ENCODE measurements at places on chromosomes 7 and 10. TPM values are rescaled to one million over a fixed set of nuclear protein-coding genes. Genes with fewer than 3 reads are reported as not detected.

STX1A gene
- 17.2 TPM for total RNA-seq

ZNF398 gene
- 21.4 TPM for total RNA-seq

AKR1E2 gene
- total RNA-seq, result 3.7 TPM

LRRD1 gene
- 0.49 TPM for total RNA-seq

DDX50 gene
- 28.7 TPM for total RNA-seq

DNA sequence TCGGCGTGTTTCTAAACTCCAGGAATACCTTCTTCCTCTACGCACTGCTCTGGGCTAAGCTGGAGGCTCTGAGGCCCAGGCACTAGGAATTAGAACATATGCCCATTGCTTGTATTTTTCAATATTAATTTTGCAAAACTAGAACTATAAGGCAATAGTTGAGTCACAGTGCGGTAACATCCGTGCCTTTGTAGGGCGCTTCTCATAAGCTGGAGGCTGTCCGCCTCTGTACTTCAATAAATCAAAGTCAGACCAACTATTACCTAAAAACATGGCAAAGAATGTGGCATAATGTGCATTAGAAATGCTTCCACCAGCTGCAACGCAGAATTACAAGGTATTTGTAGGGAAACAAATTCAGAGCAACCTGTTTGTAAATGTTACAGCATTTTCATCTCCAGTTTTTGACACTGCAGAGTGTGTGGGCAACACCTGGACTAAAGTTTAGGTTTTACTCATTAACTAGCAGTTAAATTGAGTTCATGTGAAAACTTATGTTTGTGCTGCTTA lies 440 bp upstream of the MINDY3 start:
- no peaks in the 10 kb centered on the region for H3K27me3 ChIP-seq
- H3K4me1 ChIP-seq, result peaks cover 39% of the 10 kb centered on the region
- H3K27ac ChIP-seq, result peak overlapping the region; percentile 65
- no peak for DNase-seq

GRCh38 chr10:49228677-49229076 lies 40.5 kb upstream of the TMEM273 start:
- H3K27ac ChIP-seq, result no peak overlapping the region
- H3K4me1 ChIP-seq, result no peaks in the 10 kb centered on the region
- DNase-seq, result peak; percentile 69
- no peaks in the 10 kb centered on the region for H3K27me3 ChIP-seq

GRCh38 chr10:121610798-121611323 lies 12.6 kb upstream of the FGFR2 start:
- H3K4me1 ChIP-seq, result peaks cover 8% of the 10 kb centered on the region
- no peaks in the 10 kb centered on the region for H3K27me3 ChIP-seq
- no peaks in the 10 kb centered on the region for H3K36me3 ChIP-seq
- no peak overlapping the region for H3K4me3 ChIP-seq

DNA sequence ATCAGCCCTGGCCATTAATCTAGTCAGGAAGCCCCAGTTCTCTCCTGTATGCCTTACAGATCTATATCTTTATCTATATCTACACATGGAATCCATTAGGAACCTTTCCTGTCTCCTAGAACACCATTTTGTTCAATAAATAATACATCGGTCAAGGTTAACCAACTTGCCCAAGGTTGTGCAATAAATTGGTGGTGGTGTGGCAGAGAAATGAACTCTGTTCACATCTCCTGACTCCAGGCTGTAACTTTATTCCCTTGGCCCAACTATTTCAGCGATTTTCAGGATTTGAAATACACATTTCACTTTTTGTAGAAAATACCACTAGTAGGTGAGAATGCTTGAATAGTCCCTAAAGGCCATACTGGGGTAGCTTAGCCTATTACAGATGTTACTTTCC lies 712.5 kb upstream of the FZD8 start:
- no peak overlapping the region for H3K4me3 ChIP-seq
- DNase-seq, result no peak
- no peaks in the 10 kb centered on the region for H3K27me3 ChIP-seq
- H3K27ac ChIP-seq, result no peak overlapping the region
- no peaks in the 10 kb centered on the region for H3K4me1 ChIP-seq

DNA sequence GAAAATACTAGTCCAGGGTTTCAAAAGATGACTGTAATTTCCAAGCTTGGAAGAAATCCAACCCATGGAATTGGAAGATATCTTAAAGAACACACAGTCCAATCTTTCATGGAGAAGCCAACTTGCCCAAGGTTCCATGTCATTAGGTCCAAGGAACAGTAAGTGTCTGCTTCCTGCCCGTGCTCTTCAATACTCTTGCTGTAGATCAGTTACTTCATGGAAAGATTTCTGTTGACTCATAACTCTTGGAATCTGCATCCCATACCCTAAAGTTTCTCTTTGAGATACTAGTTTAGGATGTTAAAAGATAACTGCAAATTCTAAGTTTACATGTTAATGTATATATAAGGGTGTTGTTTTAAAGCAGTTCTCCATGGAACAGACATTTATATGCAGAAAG lies 127.9 kb upstream of the SLC13A1 start:
- no peaks in the 10 kb centered on the region for H3K36me3 ChIP-seq
- H3K27me3 ChIP-seq, result no peaks in the 10 kb centered on the region
- DNase-seq, result no peak
- no peaks in the 10 kb centered on the region for H3K4me1 ChIP-seq
- H3K4me3 ChIP-seq, result no peak overlapping the region

DNA sequence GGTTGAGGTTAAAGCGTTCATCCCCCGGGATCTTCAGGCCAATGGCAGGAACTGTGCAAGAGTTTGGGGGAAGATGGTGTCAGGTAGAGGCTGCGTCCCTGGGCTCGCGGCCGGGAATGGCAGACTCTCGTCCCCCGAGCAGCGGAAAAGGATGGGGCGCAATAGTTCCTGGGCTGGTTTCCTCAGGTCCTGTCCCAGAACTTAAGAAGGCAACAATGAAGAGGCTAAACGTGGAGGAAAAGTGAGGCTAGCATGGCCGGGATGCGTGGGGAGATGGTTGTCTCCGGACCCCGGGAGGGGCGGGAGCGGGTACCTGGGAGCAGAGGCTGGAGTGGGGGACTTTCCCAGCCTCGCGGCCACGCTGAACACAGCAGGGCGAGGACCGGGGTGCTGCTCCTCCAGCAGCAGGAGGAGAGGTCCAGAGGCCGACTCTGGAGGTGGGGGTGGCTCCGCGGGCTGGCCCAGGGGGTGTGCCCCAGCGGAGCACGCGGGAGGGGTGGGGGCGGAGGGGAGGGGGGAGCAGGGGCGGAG lies 882 bp downstream of the IRF5 start:
- H3K27me3 ChIP-seq, result no peaks in the 10 kb centered on the region
- peak overlapping the region; percentile 52 for H3K4me3 ChIP-seq
- H3K36me3 ChIP-seq, result no peaks in the 10 kb centered on the region
- peaks cover 9% of the 10 kb centered on the region for H3K4me1 ChIP-seq
- DNase-seq, result no peak

- H3K27me3 ChIP-seq, result no peaks in the 10 kb centered on the region
- H3K27ac ChIP-seq, result no peak overlapping the region
- H3K4me3 ChIP-seq, result no peak overlapping the region
These were observed 1.4 kb downstream of the SFXN2 start for GRCh38 chr10:102715880-102716279.

- H3K27ac ChIP-seq, result no peak overlapping the region
- H3K27me3 ChIP-seq, result no peaks in the 10 kb centered on the region
- H3K36me3 ChIP-seq, result no peaks in the 10 kb centered on the region
- no peak for DNase-seq
- no peaks in the 10 kb centered on the region for H3K4me1 ChIP-seq
These were observed 13.6 kb upstream of the ITGB1 start for GRCh38 chr10:32971536-32972091.

DNA sequence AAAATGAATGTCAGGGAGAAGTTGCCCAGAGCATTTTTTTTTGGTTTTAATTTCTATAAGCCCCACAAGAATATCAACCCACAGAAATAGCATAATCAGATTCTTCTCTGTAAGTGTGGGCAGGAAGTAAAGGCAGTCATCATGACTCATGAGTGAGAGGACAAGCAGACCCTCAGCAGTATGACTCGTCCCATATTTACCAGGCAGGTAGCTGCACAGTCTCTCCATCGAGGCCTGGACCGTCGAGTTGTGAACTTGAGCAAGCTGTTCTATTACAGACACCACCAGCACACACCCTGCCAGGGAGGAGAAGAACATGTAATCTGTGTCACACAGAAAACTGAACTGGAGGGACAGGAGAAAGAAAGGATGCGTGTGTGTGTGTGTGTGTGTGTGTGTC lies 37.8 kb downstream of the AOAH start:
- no peak overlapping the region for H3K4me3 ChIP-seq
- no peaks in the 10 kb centered on the region for H3K4me1 ChIP-seq
- H3K27me3 ChIP-seq, result no peaks in the 10 kb centered on the region
- DNase-seq, result no peak
- no peak overlapping the region for H3K27ac ChIP-seq

DNA sequence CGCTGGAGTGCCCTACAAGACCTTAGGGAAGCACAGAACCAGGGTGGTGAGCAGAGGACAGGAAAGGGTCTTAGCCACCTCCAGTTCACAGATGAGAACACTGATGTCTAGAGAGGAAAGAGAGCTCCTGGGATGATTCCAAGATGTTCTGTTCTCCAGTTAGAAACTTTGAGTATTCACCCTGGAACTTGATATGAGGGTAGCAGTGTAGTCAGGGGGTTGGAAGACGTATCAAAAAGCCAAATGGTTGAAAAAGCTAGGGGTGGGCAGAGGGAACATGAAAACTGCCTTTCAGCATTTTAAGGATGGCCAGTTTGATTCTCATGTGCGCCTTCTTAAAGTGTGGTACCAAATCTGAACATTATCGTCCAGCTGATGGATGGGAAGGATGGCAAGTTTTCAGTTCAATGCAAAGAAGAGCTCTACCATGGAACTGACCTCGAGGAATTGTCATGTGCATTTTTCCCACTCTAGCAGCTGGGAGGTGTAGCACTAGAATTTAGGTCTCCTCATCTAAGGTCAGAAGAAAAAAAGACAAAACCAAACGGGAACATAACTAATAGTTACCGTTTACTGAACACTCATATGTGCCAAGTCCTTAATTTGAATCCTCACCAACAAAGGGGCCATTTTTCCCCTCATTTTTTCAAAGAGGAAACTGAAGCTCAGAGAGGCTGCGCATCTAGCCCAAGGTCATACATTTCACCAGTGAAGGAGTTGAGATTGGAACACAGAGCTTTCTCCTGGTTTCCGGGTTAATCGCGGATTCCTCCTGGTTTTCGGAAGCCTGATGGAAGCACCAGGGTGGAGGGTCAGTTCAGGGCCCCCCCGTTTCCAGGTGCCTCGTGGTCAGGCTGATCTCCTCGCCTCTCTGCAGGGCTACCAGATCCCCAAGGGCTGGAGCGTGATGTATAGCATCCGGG lies 6.0 kb upstream of the CYP26A1 start:
- H3K27me3 ChIP-seq, result peaks cover 5% of the 10 kb centered on the region
- H3K36me3 ChIP-seq, result no peaks in the 10 kb centered on the region
- no peak overlapping the region for H3K4me3 ChIP-seq
- DNase-seq, result peak; percentile 32
- H3K4me1 ChIP-seq, result peaks cover 32% of the 10 kb centered on the region

DNA sequence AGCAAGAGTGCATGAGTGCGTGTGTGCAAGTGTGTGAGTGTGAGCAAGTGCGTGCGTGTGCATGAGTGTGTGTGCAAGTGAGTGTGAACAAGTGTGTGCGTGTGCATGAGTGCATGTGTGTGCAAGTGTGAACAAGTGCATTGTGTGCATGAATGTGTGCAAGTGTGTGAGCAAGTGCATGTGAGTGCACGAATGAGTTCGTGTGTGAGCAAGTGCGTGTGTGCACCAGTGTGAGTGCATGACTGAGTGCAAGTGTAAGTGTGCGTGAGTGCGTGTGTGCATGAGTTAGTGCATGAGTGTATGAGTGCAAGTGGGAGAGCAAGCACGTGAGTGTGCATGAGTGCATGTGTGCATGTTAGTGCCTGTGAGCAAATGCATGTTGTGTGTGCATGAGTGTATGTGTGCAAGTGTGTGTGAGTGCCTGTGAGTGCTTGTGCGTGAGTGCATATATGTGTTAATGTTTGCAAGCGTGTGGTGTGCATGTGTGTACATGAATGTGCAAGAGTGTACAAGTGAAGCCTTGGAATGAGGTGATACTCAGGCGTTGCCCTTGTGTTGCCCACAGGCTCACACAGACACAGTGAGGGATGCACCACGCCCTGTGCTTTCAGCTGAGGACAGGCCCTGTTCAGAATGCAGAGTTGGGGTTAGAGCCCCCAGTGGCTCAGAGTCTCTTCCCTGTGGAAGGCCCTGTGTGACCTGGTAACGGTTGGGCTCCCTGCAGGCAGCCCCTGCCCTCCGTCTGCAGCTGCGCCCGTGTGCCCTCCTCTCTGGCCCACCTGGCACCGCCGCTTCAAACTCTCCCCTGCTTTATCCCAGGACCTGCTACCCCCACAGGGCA lies 97.1 kb downstream of the NKX6-2 start:
- H3K27me3 ChIP-seq, result no peaks in the 10 kb centered on the region
- no peak overlapping the region for H3K4me3 ChIP-seq
- peaks cover 16% of the 10 kb centered on the region for H3K36me3 ChIP-seq

DNA sequence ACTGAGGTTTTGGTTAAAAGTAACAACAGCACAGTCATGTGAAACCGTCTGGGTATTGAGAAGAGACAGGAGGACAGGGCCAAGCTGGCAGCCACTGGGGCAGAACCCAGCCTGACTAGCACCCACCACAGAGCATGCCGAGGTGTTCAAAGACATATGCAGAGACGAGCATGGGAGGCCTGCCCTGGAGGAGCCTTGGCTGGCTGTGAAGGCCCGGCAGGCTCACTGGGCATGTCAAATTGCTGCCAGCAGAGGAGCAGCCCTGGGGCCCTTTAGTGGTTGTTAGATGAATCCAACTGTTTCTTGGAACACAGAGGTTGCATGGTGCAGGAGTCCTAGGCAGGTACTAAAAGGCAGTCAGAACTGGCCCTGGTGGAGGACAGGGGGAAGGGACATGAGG lies 5.0 kb upstream of the GDF2 start:
- H3K27me3 ChIP-seq, result no peaks in the 10 kb centered on the region
- DNase-seq, result no peak
- no peak overlapping the region for H3K27ac ChIP-seq
- H3K4me3 ChIP-seq, result no peak overlapping the region
- no peaks in the 10 kb centered on the region for H3K36me3 ChIP-seq

GRCh38 chr10:114437473-114438292 lies 33.4 kb upstream of the AFAP1L2 start:
- H3K4me3 ChIP-seq, result no peak overlapping the region
- H3K27me3 ChIP-seq, result no peaks in the 10 kb centered on the region
- H3K27ac ChIP-seq, result no peak overlapping the region
- no peaks in the 10 kb centered on the region for H3K4me1 ChIP-seq

DNA sequence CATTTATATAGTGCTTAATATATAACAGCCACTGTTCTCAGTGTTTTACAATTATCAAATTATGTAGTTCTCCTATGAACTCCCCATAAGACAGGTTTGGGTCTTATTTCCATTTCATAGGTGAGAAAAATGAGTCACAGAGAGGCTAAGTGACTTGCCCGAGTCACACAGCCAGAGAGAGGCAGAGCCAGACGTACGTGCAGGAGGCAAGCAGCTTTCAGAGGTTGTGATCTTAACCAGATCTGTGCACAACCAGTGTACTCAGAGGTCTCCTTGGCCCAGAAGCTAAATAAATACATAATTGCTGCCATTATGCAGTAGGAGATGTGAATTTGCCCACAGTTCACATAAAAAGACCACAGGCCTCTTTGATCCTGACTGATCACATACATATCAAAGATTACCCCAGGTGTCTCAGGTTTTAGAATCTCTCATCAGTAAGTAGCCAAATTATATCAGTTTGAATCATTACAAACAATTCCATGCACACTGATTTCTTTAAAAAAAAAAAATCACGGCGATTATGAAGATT lies 304.7 kb upstream of the AOAH start:
- no peaks in the 10 kb centered on the region for H3K36me3 ChIP-seq
- no peak for DNase-seq
- no peak overlapping the region for H3K27ac ChIP-seq
- no peak overlapping the region for H3K4me3 ChIP-seq
